ENCODE measurements at places on chromosomes 6 and 20.

- no peak for DNase-seq
These were observed 117.0 kb downstream of the BMP5 start for GRCh38 chr6:55758156-55758937.

GRCh38 chr6:39037707-39038106 is 10.9 kb upstream of the GLP1R start:
- no peak for DNase-seq

DNA sequence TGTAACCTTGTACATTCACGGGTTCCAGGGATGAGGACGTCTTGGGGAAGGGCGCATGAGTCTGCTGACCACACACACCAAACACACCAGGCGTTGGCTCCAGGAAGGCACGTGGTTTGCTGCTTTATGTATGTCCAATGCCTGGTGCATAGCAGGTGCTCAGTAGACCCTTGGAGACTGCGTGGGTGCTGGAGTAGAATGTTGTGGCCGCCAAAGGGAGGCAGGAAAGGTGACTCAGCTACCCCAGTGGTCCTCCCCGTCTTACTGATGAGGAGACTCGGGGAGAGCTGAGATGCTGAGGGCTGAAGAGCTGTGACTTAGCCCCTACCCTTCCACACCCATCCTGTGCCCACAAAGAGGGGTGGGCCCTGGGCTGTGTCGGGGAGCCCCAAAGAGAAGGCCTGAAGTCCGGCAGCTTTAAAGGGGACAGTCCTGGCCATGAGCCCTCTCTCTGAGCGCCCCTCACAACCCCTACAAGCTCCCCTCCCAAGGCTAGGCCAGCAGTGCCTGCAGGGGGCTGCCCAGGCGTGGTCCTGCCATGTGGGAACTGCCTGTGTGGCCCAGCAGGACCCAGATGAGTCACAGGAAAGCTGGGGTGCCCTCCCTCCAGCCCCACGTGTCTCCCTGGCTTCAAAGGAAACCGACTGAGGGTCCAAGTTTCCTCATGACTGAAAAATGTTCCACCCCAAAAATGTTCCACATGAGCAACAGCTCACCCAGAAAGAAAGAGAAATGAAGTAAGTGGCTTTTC is 28.0 kb upstream of the PTGIS start:
- DNase-seq: no peak

DNA sequence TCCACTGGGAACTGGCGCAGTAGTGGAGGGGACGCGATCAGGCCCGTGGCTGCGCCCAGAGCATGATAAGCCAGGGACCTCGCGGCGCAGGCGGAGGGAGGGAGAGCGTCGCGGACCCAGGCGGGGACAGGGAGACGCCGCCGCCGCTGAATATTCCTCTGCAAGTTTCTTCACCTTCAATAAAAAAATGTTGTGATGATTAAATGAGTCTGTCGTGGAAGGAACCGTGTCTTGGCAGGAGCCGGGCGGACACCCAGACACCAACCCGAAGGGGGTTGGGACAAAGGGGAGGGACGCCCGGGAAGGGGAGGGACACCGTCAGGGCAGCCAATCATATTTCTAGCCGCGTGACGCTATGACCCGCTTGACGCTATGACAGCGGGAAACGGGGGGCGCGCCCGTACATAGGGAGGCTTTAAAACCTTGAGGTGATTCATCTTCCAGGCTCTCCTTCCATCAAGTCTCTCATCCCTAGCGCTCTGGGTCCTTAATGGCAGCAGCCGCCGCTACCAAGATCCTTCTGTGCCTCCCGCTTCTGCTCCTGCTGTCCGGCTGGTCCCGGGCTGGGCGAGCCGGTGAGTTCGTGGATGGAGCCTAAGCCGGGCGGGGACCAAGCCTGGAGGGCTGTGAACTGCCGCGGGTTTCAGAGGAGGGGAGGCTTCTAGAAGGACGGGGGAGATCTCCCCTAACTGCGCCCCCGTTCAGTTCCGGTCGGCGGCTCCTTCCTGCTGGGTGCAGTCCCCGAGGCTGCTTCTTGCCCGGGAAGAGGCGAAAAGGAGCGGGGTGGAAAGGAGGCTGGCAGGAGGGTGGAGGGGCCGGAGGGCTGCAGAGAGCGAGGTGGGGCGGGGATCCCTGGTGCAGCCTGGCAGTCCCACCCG is at the start of gene ULBP2:
TSS of gene ULBP2 (plus strand) at position 432 of the 878 bp plus-strand sequence. CDS start at position 491, 59 bp downstream.
- DNase-seq: no peak

DNA sequence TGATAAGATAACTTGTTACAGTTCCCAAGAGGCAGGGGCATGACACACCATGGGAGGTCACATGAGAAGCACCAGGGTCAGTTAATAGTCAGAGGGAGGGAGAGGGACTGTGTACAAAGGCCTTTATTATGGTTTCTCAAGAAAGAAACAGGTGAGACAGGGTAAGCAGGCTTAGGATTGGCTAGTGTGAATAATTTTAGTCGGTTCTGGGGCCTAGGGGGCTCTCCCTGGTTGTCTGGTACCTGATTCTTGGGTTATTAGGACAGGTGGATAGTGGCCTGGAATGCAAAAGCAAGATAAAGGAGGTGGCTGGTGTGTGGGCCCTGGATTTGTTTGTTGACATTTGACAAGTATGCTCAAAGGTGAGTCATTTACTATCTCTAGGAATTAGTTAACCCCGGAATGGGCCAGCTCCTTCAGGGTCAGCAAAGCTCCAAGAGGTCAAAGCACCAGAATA is 49.4 kb upstream of the MCUR1 start:
- DNase-seq: no peak

DNA sequence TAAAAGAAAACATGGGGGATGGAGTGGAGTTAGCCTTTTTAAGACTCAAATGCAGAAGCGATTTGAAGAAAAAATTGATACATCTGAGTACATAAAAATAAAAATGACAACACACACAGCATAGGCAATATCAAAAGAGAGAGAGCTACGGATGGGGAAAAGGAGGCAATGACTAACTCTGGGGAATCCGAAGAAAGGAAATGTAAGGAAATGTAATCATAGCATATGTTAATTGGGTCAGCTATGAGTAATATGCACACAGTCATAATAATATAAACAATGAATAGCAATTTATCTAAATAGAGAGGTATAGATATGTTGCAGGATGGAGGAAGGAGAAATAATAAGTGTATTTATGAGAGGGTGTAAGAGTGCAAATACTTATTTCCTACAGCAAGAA is 83.4 kb downstream of the NOL4L start:
- no peak for DNase-seq

GRCh38 chr20:58544891-58545290 is 29.7 kb upstream of the APCDD1L start:
- no peak for DNase-seq

- no peak for DNase-seq
These were observed 78.2 kb upstream of the NXT1 start for GRCh38 chr20:23272176-23273029.

DNA sequence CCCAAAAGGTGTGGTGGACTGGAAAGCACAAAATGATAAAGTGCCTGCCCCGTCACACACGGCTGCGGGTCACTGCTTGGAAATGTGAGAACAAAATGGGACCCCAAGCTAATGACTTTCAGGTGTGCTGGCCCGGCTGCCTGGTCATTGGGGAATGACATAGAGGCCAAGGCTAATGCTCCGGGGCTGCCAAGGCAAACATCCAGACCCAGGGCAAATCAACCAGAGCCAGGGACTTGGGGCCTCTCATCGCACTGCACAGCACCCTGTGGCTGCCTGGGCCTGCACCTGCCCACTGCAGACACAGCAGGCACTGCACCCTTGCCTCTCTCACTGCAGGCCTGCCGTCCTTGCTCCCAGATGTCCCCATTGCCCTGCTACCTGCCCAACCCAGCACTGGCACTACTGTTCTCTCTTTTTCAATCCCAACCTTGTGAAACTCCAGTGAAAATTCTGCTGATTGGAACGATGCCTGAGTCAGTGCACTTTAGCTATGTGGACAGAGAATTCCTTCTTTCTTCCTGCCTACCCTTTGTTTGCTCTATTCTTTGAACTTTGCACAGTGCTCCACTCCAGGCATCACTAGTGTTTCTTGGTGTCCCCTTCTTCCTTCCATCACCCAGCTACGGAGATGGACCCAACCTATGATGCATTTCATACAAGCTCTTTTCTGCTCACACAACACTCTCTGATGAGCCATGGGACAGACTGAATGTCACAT is 849.5 kb downstream of the MAFB start:
- DNase-seq: no peak

GRCh38 chr20:23508449-23509229 is 17.7 kb downstream of the CST8 start:
- DNase-seq: no peak
